ENCODE measurements at places on chromosomes 3 and 15.

- DNase-seq: no peak
These were observed 109.7 kb downstream of the LRRK1 start for GRCh38 chr15:101028772-101029438.

- DNase-seq: no peak
These were observed 345.4 kb upstream of the SEMA6D start for GRCh38 chr15:47371939-47372338.

DNA sequence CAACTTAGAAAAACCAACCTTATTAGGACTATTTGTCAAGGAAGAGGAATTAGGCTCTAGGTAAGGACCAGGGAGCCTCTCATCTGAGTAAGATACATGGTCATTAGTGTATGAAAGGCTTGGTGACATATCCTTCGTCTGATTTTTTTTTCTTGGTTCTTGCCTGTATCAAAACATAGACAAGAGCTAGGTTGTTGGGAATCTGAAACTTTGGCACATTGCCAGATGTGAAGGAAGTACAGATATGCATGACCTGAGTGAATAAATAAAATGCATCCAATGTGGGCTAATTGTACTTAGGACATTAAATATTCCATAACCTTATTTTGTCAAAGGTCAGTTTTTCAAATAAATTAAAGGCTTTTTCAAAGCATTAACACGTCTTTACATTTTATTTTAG is 151.8 kb downstream of the SYNPR start:
- DNase-seq: no peak

GRCh38 chr15:26081758-26082220 is 218.7 kb upstream of the ATP10A start:
- DNase-seq: no peak

DNA sequence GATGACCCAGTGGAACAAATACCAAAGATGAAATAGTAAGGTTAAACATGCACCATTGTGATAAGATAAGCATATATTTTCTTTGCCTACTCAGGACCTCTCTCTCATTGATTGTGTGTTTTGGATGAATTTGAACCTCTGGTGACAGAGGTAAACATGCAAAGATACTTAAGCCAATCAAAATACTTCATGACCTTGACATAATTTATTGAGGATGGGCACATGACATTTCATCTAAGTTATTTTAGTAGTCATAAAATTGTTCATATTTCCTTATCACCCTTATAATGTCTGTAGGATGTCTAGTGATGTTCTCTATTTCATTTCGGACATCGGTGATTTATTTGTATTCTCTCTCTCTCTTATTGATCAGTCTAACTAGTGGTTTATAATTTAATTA is 88.3 kb upstream of the WDR72 start:
- no peak for DNase-seq

GRCh38 chr3:133835418-133835743 is 29.8 kb downstream of the SRPRB start:
- DNase-seq: no peak

- DNase-seq: no peak
These were observed 93.2 kb upstream of the IGF1R start for GRCh38 chr15:98555173-98555515.

DNA sequence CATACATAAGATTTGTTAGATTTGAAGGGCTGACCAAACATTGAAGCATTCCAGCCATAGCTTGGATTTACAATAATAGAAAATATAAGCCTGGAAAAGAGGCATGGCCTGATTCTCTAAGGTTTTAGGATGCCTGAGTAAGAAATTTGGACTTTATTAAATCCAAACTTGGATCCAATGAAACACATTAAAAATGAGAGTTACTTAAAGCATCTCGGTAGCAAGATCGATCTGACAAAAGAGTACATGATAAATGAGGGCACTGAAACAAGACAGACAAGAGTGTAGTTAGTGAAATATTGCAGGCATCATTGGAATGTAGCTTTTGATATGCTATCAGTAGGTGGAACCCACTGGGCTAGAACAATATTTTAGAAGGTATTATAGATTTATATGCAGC is 855.7 kb upstream of the DPPA4 start:
- no peak for DNase-seq

DNA sequence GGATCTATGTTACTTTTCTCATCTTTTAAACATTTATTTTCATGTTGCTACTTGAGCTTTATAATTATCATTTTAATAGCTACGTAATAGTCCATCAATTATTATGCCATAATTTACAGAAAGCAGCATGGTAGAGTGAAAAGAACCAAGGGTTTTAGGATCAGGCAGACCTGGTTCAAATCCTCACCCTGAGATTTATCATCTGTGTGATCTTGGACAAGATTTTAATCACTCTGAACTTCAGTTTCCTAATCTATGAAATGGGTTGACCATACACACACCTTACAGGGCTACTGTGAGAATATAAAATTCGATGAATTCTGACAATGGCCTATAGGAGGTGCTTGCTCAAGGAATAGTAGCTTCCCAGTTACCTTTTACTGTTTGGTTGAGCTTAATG is 27.1 kb downstream of the BOC start:
- no peak for DNase-seq

- no peak for DNase-seq
These were observed 1.7 kb downstream of the SPATA12 start for GRCh38 chr3:57062101-57062631.

DNA sequence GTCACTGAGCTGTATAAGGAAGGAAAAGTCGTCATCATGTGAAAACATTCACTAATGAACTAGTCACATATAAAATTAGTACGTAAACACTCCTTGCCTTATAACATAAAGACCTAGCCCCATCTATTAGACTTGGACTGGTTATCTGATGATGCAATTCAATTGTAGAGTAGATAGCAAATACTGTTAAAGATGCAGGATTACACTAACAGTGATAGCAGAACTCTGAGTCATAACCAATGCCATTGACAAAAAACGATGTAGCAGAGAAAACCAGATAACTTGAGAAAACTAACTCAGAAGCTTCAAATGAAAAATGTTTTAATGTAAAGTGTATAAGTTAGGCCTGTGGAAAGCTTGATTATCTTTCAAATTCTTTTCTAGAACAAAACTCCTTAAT is 132.2 kb downstream of the WDR72 start:
- no peak for DNase-seq

DNA sequence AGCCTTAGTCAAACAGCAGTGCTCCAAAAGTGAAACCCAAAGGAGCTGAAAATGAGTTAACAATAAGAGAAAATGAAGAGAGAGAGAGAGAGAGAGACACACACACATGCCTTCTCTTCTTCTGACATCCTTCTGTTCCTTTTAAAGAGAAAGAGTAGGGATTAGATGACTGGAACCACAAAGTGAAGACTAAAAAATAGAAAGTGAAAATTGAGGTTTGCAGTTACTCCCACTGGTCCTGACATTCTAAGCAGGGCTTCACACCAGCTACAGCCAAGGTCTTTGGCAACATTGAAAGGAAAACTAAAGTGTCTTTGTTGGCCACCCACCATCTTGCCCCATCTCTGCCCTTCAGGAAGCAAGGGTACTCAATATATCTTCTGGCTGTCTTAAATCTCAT is 59.2 kb downstream of the USP50 start:
- DNase-seq: no peak

DNA sequence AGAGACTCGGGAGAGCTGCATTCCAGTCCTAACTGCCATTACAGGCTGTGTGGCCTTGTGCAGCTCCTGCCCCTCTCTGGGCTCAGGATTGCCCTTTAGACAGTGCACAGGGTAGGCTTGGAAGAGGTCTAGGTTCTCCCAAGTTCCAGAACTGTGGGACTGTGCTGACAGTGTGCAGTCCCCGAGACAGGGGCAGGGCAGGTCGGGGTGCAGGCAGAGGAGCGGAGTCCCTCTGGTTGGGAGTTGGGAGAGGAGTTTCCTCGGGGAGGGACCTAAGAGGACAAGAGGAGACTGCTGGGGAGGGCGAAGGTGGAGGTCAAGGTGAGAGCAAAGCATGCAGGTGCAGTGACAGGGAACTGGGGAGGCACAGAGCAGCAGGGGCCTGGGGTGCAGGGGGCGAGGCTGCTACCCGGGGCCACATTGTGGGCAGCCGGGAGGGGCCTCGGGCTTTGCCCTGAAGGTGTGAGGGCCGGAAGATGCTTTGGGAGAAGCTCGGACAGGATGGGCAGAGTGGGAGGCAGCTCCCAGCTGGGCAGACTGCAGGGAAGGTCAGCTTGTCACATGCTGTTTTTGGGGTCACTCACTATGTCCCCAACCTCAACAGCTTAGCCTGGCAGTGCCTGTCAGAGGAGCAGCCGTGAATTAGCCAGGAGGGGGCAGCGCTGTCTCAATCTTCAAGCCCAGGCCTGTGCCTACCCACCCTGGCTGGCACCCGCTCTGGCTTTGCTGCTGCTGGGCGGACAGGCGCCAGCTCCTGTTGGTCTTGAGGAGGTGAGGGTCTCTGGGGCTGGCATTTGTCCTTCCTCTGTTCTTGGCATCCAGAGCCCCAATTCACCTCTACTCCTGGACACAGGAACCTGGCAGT is 15.4 kb upstream of the CSPG4 start:
- DNase-seq: peak; percentile 65

GRCh38 chr15:101481381-101481705 is 8.2 kb downstream of the PCSK6 start:
- no peak for DNase-seq

DNA sequence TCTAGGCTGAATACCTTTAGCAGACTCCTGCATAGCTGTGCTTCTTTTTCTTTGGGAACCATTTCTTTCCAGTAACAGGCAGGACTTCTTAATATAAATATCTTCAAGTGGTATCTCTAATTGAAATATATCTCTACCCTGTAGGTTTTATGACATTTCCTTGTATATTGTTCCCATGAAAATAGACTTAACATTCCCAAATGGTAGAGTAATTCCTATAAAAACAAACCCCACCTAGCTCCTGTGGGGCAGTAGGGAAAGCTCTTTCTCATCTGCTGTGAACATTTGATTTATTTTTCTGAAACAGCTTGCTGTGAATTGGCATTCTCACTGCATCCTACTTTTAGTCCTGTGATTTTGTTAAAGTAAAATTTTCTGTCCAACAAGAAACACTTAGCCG is 20.8 kb downstream of the SELENOT start:
- no peak for DNase-seq

GRCh38 chr3:131048030-131048429 is 21.4 kb downstream of the NEK11 start:
- no peak for DNase-seq

DNA sequence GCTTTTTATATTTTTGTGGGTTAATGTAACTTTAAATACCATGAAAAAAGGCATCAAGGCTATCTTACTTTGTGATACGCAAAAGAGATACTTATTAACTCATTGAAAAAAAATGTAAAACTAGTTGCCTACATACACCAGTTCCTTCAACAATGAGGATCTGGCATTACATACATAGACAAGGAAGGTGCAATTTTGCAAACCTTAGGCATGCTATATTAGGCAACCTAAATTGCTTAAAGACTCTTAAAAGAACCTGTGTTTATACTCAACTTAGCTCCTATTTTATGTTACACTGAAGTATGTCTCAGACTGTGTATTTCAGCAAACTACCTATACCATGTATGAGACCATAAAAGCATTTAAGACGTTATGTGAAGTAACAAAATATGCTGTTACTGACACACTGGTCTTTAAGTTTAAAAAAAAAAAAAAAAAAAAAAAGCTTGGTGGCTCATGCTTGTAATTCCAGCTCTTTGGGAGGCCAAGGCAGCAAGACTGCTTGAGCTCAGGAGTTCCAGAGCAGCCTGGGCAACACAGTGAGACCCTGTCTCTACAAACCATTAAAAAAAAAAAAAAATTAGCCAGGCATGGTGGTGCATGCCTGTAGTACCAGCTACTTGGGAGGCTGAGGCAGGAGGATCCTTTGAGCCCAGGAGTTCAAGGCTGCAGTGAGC is 9.1 kb downstream of the TASOR start:
- peak; percentile 22 for DNase-seq

- DNase-seq: peak; percentile 45
These were observed 43.7 kb upstream of the MAPKBP1 start for GRCh38 chr15:41730543-41730942.

GRCh38 chr3:160768918-160769317 is 12.9 kb downstream of the PPM1L start:
- DNase-seq: no peak

GRCh38 chr3:61422945-61423673 is 138.3 kb upstream of the PTPRG start:
- DNase-seq: no peak

- DNase-seq: no peak
These were observed 273.6 kb downstream of the FOXP1 start for GRCh38 chr3:71309886-71310285.

GRCh38 chr15:64767203-64767602 is 8.2 kb downstream of the RBPMS2 start:
- no peak for DNase-seq

DNA sequence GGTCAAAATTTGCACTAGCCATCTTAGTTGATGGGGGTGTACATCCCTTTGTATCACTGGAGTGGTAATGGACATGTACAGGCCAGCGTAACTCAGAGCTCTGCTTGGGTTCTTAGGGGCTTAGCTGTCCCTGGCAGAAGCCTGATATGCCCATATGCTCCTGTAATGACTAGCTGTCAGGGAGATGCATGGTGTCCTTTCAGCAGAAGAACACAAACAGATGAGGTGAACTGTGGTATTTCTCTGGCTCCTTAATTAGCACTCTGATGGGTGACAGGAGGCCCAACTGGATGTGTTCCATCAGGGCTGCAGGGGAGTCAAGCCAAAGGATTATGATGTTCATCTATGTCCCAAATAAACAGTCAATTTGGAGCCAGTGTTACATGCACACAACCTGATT is 774.5 kb downstream of the AGBL1 start:
- no peak for DNase-seq

GRCh38 chr3:126417515-126417914 is 22.8 kb downstream of the CFAP100 start:
- DNase-seq: no peak

GRCh38 chr3:124256156-124256555 is 264.2 kb upstream of the ROPN1 start:
- DNase-seq: no peak

DNA sequence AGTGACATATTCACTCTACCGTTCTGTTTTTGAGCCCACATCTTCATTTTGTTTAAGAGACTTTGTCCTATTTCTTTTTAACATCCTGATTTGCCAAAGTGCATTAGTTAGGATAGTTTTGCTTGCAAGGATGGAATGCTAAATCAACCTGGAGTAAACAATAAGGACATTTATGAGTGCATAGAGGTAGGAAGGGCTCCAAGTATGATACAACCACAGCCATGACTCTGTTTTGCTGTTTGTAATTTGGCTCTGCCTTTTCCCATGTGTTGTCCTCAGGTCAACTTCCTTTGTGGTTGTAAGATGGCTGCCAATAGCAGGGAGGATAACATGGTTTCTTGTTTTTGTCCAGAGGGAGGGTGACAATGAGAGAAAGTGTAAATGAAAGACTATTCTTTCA is 66.4 kb upstream of the GOLIM4 start:
- no peak for DNase-seq

GRCh38 chr3:13544293-13544831 is 4.6 kb upstream of the FBLN2 start:
- no peak for DNase-seq

- no peak for DNase-seq
These were observed 87.9 kb upstream of the CCDC54 start for GRCh38 chr3:107289354-107289753.

DNA sequence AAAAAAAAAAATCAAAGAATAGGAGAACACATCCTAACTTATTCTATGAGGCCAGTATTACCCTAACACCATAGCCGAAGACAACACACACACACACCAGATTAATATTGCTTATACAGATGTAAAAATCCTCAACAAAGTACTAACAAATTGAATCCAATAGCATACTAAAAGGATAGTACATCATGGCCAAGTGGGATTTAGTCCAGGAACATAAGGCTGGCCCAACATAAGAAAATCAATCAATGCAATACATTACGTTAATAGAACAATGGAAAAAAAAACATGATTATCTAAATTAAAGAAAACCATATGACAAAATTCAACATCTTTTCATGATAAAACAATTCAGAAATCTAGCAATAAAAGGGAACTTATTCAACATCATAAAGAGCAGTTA is 79.1 kb downstream of the ADAMTS9 start:
- DNase-seq: no peak

Data from HL-60 (cell line).